ENCODE measurements at places on chromosomes 2 and 18. TPM values are rescaled to one million over a fixed set of nuclear protein-coding genes. Genes with fewer than 3 reads are reported as not detected.

Gene OSBPL6
- 0.78 TPM for total RNA-seq

Gene DSG1
- total RNA-seq, result not detected

Gene FAM124B
- total RNA-seq, result 2.1 TPM

Gene DNAJC5G
- total RNA-seq, result not detected

Gene SKA1
- total RNA-seq, result 44.6 TPM

Gene CD8B2
- not detected for total RNA-seq
